ENCODE measurements at places on chromosomes 13 and 19.
A peak's percentile ranks its signal among the peaks of the same experiment; 100 is the strongest.

GRCh38 chr13:32265726-32266125 is 49.4 kb downstream of the ZAR1L start:
- DNase-seq, result no peak

DNA sequence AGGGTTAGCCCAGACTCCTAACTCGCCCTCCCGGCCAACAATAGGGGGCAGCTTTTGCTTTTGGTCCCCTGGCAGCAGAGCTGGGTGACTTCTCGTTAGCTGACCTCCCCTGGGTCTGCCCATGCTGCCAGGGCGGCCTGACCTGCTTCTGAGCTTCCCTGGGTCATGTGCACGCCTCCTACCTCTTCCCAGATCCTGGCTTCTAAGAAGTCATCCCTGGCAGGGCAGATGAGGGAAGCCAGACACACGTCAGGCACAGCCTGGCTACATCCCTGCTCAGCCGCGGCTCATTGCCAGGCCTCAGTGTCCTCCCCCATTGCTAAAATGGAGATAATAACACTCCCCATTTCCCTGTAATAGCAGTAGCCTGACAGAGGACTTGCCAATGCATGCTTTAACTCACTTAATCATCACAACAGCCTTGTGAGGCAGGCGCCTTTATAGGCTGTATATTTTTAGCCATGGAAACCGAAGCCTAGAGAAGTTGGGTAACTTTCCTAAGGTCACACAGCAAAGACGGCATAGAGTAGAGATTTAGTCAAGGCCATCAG is 2.1 kb downstream of the KCNK6 start:
- no peak for DNase-seq

DNA sequence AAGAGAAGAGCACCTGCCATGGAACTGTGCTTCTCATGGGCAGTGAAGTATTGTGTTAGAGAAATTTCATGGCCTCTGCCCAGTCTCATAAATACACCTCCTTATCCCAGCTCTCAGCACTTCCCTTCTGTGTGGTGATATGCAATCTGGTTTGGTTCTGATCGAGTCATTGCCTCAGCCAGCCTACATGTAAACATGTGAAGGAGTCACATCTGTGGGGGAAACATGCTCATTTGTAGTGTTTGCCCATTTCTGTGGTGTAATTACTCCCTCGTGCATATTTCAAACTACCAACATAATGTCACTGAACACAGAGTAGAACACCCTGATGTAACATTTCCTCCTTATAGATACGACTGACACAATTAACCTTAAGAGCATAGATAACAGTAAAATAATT is 183.0 kb downstream of the DCT start:
- no peak for DNase-seq

GRCh38 chr13:110047496-110047895 is 259.5 kb downstream of the COL4A1 start:
- DNase-seq, result no peak

- no peak for DNase-seq
Observed at GRCh38 chr19:9323557-9323918, 441 bp upstream of the ZNF559 start.

DNA sequence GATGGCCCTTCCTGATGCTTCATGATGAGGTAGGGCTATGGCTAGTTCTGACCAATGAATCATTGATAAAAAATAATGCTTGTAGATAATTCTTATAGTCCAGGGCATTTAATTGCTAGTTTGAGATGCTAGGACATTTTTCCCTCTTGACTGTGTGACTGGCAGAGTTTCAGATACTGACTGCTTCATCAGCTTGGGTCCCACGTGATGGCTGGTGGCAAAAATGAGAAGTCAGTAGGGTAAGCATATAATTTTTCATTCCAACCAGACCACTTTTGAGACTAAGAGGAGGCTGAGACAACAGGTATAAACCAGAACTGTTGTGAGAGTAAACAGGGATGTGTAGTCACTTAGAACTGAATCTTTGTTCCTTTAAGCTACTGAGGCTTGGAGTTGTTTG is 183.3 kb downstream of the HS6ST3 start:
- no peak for DNase-seq

DNA sequence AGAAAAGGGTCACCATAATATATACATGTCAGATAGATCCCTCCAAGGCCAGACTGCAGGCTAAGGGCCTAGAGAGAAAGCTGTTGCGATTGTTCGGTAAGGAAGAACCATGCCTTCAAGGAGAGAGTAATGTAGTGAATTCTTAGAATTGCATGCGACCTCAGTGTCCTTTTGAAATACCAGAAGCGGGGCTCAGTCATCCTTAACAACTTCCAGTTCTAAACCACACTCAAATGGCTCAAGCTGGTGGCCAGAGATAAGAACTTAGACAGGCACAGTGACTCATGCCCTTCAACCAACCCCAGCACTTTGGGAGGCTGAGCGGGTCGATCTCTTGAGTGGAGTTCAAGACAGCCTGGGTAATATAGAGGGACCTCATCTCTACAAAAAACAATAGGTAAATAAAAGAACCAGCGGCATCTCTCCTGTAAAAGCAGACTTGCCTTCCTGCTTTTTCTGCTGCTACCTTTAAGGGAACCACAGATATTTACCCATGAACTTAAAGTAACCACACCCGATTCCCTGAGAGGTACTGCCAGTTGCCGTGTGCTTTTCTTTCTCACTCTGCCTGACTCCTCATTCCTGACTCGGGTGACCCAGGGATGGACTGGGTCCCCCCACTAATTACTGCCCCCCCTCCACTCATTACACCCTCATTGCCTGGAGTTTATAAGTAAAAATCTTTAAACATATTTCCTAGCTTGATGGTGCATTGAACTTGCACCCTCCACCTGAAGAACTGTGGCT is 15.4 kb upstream of the SIGLEC6 start:
- no peak for DNase-seq

GRCh38 chr13:24097667-24098066 is 62.9 kb upstream of the SPATA13 start:
- DNase-seq, result no peak

DNA sequence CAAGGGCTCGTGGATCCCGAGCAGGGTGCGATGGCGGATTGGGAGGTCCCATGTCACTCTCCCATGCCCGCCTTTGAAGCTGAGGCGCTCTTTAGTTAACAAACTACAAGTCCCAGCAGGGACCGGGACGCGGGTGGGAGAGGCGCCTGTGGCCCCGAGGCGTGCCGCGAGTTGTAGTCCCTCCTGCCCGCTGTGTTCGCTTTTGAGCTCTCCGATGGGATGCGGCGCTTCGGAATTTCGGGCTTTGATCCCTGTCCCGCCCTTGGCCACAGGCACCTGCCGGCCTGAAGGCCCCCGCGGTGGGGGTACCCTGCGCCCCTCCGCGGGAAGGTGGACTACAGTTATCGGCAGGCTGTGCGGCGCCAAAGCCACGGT is 11.0 kb downstream of the CYTH2 start:
- DNase-seq, result no peak

DNA sequence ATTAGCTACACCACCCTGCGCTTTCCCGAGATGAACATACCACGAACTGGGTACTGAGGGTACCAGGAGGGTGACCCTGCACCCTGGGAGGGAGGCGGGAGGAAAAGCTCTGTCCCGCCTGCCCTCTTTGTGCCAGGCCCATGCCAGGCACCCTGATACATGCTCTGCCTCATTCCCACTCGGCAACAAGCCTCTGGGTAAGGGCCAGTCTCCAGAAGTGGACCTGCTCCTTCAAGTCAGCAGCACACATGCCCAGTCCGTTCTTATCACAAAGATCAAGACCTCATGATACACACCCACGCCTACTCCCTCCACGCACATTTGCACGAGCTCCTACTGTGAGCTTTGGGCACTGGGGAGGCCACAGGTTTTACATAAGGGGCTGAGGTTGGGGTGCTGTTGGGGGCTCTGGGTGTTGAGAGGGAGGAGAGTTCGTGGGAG is 2.0 kb upstream of the FFAR1 start:
- DNase-seq, result no peak

- no peak for DNase-seq
Observed at GRCh38 chr13:109271555-109272541, 514.5 kb downstream of the IRS2 start.

DNA sequence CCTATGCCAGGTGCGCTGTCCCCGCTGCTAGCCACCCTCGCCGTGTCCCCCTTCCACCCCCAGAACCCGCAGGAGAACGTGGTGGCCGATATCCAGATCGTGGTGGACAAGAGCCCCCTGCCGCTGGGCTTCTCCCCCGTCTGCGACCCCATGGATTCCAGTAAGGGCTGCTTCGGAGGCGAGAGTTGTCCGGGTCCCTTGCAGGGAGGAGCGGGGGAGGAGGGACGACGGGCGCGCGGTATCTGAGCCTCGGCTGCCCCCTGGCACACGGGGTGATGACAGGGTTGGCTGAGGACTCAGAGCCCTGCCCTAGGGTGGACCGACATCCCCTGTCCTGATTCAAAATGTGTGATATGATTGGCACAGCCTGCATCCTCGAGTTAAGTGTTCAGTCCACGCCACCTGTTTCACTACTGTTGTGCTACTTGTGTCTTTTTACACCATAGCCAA is 653 bp downstream of the MVB12A start:
- no peak for DNase-seq

- no peak for DNase-seq
Observed at GRCh38 chr13:110815471-110816204, 99.2 kb downstream of the ANKRD10 start.

DNA sequence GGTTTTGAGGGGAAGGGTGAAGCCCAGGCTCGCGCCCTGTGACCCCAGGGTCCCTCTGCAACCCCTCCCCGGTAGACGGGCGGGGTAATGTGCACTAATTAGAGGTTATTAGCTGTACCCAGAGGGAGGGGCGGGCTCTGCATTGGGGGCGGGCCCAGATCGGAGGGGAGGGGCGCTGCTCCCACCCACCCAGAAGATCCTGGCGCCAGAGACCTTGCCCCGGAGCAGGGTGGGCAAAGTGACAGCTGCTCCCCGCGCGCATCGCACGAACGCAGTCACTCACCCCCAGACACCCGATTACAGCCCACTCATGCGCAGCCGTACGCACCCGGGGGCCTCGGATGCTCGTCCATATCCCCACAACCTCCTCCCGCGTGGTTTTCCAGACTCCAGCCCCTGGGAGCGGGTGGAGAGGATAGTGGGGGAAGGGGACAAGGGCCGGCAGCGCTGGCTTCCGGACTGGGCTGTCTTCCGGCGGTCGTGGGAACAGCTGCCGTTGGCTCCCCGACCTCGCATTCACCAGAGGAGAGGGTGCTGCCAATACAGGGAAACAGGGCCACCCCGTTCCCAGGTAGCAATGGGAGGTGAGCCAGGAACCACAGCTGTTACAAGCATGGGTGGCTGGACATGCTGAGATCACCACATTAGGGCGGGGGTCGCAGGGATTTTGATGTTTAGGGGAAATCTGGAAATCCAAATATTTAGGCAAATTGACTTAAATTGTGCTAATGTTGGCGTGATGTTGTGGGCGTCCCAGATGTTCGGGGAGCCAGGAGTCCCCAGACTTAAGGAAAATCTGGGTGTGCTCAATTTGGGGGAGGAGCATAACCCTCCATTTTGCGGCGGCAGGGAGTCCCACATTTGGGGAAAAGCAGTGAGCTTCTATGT is 2.9 kb upstream of the HOOK2 start:
- DNase-seq, result peak; percentile 32

DNA sequence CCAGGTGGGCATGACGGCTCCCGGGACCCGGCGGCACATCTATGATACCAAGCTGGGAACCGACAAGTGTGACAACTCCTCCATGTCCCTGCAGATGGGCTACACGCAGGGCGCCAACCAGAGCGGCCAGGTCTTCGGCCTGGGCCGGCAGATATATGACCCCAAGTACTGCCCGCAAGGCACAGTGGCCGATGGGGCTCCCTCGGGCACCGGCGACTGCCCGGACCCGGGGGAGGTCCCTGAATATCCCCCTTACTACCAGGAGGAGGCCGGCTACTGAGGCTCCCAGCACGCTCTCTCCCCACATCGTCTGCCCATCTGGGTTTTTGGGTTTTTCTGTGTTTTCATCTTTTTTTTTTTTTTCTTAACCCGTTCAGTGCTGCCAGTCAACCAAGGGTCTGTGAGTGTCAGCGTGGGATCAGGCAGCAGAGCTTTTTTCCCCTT is 2.3 kb upstream of the ABCA7 start:
- DNase-seq, result no peak

DNA sequence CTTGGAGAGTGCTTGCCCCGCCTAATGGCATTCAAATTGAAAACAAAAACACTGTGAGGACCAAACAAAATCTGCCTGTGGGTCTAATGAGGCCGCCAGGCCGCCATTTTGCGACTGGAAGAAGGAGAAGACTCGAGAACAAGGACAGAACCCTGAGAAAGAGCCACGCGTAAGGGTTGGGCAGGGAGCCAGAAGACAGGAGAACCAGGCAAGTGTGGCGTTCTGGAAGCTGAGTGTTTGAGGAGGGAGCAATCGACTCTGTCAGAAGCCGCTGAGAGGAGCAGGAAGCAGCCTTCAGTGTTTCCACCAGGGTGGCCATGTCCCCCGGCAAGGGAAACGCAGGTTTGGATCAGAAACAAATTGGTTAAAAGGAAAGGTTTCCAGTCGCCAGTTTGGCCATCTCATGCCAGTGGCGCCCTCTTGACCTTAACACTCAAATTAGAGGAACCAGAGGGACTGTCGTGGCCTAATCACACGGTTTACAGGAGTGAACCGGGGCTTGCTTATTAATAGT is 10.2 kb upstream of the PTOV1 start:
- no peak for DNase-seq

DNA sequence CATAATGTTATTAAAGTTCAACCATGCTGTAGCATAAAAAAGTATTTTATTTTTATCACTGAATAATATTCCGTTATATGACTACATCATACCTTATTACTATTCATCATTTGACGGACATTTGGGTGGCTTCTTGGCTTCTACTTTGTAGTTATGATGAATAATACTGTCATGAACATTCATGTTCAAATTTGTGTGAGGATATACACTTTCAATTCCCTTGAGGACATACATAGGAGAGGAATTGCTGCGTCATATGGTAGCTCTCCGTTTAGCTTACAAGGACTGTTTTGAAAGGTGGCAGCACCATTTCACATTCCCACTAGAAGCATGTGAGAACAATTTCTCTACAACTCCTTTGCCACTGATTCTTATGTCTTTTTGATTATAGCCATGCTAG is 910.8 kb upstream of the MIR17HG start:
- DNase-seq, result no peak

GRCh38 chr13:39200249-39200910 is 162.1 kb downstream of the NHLRC3 start:
- no peak for DNase-seq

DNA sequence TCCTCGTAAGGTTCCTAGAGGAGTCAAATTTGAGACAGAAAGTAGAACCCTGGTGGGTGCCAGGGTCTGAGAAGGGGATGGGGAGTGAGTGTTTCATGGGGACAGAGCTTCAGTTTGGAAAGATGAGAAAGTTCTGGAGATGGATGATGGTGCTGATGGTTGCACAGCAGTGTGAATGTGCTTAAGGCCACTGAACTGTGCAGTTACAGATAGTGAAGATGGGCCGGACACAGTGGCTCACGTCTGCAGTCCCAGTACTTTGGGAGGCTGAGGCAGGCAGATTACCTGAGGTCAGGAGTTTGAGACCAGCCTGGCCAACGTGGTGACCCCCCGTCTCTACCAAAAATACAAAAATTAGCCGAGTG is 917 bp downstream of the SPC24 start:
- no peak for DNase-seq

- no peak for DNase-seq
Observed at GRCh38 chr13:40191186-40191980, 475.1 kb downstream of the FOXO1 start.

- no peak for DNase-seq
Observed at GRCh38 chr19:16363133-16363851, 38.7 kb downstream of the KLF2 start.

Data from CD8-positive, alpha-beta memory T cell (primary cell).